ENCODE measurements at places on chromosomes 16 and 17. TPM values are rescaled to one million over a fixed set of nuclear protein-coding genes. Genes with fewer than 3 reads are reported as not detected.

The PTX4 gene
- not detected for total RNA-seq

The ZNF771 gene
- total RNA-seq, result 6.1 TPM

The PLLP gene
- total RNA-seq, result 3.1 TPM

- DNase-seq, result no peak
These were observed 261.8 kb upstream of the PSMD7 start for GRCh38 chr16:74034862-74035261.

GRCh38 chr17:28333083-28333746 lies 2.1 kb downstream of the IFT20 start:
- DNase-seq, result no peak

- DNase-seq, result peak; percentile 38
These were observed 92.6 kb downstream of the DNAH17 start for GRCh38 chr17:78484271-78485246.

DNA sequence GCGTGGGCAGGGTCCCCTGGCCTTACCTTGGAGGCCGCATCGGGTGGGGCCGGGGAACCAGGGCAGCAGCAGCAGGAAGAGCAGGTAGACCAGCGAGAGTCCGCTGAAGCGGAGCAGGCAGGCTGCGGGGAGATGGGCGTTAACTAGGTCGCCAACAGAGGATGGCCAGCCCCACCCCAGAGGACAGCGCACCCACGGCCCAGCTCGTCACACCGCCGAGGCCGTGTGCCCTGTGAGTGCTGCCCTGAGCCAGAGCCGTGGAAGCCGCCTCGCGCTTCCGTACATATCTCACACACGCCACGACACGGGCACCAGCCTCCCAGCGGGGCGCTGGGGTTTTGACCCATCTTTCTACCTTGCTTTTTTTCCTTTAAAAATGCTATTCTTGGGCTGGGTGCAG lies 35.7 kb downstream of the PIEZO1 start:
- DNase-seq, result no peak

GRCh38 chr16:27582883-27583282 lies 32.9 kb downstream of the KATNIP start:
- no peak for DNase-seq

DNA sequence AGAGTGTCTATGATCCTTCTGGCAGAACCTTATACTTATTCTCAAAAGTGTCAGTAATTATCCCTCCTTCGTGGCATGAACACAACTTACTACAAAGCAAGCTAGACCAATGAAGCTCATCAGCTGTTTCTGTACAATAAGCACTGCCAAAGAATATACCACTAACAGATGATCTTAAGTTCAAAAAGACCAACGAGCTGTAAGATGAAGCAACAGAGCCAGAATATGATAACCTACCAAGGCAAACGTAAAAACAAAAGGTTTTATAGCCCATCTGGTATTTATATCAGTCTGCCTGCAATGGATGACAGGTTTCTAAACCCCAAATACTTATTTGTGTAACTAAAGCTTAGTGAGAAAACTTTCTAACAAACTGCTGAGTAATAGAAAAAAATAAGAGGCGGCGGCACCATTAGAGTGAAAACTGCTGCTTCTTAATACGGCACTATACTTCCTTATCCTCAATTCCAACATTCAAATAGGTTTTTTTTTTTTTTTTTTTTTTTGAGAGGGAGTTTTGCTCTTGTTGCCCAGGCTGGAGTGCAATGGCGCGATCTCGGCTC lies 22.1 kb downstream of the NME2 start:
- DNase-seq, result no peak

Measured in left ventricle myocardium superior (tissue), 1 donor.